ENCODE measurements at places on chromosomes 3 and 15.

- no peak for DNase-seq
These were observed 15.6 kb downstream of the CYP19A1 start for GRCh38 chr15:51322621-51323296.

- peak; percentile 5 for DNase-seq
These were observed 39.8 kb upstream of the FGF7 start for GRCh38 chr15:49383266-49383665.

DNA sequence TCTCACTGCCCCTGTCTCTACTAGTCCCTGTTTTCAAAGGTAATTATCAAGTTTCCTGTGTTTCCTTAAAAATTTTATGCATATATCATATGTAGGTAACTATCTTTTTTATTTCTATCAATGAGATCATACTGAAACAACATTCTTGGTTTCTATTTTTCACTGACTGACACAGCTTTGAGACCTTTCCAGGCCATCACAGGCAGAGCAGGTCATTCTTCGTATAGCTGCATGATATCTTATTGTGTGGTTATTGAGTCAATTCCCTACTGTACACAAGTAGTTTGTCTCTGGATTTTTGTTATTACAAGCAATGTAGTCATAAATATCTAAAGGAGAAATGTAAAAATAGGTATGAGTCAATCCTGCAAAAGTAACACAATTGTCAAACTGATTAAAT lies 169.6 kb downstream of the CFAP20DC start:
- no peak for DNase-seq

DNA sequence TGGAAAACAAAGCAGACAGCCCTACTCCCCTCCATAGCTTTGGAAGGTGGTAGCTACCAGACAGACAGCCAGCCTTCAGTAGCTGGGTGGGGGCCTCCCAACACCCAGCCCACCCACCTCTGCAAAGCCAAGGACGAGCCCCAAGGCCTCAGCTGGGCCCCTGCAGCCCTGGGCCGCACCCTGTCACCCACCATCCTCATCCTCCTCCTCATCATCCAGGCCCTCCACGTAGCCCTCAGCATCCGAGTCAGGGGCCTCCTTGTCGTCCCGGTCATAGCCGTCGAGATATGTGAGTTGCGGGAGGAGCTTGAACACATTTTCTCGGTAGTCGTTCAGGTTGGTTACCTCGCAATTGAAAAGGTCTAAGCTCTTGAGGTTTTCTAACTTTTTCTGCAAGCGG lies 36.5 kb downstream of the ANP32A start:
- DNase-seq = no peak

GRCh38 chr3:183210341-183210740 lies 42.7 kb upstream of the B3GNT5 start:
- DNase-seq = no peak

All from fibroblast of skin of left quadriceps (primary cell).